ENCODE measurements at places on chromosomes 11 and 22. TPM values are rescaled to one million over a fixed set of nuclear protein-coding genes. Genes with fewer than 3 reads are reported as not detected.

DNA sequence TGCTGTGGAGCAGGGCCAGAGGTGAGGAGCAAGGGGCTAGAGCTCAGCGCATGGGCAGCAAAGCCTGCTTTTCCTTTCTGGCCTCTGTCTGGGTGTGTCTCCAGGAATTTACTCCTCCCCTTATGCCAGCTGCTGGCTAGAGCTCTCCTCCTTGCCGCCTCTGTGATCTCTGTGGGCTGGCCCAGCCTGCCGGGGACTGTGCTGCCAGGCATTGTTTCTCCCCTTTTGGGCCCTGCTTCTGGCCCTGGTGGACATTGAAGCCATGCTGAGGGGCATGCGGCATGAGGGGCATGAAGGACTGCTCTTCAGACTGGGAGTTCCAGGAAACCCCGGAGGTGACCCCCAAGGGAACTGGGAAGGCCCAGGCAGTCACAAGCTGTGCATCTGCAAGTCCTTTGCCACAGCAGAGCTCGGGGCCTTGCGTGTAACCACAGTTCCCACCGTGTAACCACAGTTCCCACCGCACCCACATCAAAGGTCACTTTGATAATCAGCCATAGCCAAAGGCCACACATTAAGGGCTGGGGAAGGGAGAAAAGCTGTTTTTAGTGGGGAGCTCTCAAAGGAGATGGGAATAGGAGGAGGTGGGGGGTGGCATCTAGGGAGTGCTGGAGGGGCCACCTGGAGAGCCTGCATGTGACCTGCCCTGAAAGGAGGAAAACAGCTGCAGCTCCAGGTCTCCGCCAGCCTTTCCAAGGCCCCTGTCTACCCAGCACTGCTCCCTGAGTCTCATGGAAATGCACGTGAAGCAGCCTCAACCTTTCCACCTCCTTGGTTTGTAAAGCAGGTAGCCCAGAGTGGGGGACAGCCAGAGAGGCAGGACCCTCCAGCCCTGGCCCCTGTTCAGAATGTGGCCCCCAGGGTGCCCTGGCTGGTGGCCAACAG is 62.3 kb downstream of the PPFIBP2 start:
- peaks cover 85% of the 10 kb centered on the region for H3K4me1 ChIP-seq
- H3K27ac ChIP-seq, result no peak overlapping the region
- H3K4me3 ChIP-seq, result peak overlapping the region; percentile 16

DNA sequence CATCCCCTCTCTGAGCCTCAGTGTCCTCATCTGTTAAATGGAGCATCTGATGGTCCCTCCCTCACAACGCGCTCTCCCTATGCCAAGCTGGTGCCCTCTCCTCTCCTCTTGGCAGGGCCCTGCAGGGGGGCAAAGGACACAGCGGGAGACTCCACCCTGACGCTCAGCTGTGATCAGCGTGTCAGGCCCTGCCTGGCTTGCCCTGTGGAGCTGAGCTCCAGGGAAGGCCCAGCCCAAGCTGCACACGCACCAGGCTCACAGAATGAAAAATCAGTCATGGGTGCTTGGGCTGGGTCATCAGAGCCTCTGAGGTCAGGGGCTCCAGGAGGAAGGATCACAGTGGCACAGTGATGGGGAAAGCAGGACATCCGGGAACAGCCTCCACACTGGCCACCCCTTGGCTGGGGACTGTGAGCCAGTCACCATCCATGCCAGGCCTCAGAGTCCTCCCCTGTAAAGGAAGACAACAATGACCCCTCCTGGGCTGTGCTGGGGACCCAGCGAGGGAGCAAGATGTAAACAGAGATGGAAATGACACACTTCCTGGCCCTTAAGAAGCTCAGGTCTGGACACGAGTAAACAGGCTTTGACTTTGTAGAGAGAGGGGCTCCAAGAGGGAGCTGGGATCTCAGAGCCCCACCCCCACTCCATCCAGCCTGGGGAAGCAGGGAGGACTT is 36.6 kb downstream of the RPL3 start:
- H3K4me3 ChIP-seq, result no peak overlapping the region
- H3K27me3 ChIP-seq, result no peaks in the 10 kb centered on the region
- DNase-seq, result no peak

DNA sequence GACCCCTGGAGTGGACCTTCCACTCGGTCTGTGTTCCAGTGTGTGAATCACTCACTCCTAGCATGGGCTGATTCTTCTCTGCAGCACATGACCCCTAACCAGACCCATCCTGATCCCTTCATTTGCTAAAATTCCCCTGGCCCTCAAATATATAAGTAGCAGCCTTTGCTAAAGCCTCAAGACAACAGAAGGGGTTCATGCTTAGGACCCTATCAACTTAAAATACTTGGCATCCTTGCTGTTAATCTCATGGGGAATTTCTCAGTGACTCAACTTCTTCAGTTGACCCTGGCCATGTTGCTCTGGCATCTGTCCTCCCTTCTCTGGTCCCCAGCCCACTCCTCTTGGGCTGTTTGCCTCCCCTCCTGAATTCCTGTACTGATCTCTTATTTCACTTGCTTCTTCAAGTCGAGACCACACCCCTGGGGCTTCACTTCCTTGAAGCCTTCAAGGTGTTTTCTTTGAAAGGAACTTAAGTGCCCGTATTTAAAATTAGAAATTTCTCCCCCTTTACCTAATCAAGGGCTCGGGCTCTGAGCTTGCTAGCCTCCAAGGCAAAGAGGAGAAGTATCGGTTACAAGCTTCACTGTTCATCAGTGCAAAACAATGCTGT is 23.6 kb downstream of the NNMT start:
- no peak overlapping the region for H3K4me3 ChIP-seq
- H3K27ac ChIP-seq, result no peak overlapping the region
- DNase-seq, result no peak
- H3K27me3 ChIP-seq, result no peaks in the 10 kb centered on the region
- peaks cover 22% of the 10 kb centered on the region for H3K4me1 ChIP-seq

DNA sequence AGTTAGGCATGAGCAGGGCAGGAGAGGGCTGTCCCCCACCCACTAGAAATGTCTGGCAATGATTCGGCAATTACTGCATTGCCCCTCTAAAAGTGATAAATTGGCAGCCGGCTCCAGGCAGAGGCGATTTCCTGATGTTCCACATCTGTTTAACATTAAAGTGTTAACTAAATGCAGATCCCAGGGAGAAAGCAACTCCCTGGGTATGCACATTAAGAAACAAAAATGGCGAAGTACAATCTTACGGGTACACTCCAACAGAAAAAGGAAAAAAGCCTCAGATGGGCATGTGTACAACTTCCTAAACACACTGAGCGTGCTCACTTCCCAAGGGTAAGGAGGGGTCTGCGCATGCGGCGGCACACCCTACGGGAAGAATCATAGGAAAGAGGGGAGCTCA is 314.4 kb downstream of the CASP12 start:
- no peak overlapping the region for H3K4me3 ChIP-seq
- no peaks in the 10 kb centered on the region for H3K27me3 ChIP-seq
- H3K27ac ChIP-seq, result no peak overlapping the region
- H3K4me1 ChIP-seq, result peaks cover 26% of the 10 kb centered on the region

DNA sequence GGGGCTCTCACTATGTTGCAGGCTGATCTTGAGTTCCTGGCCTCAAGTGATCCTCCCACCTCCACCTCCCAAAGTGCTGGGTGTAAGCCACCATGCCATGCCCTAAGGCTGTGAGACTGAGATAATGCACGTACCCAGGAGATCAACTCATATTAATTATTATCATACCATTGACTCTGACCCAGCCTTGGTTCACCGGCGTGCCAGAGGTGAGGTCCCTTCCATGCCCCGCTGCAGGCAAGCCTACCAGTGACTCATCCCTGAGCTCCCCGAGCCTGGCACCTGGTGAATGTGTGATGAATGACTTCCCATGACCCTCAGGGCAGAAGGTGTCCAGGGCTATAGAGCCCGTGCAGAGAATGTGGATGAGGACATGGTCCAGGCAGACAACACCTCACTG is 12.1 kb downstream of the GAL3ST1 start:
- H3K4me3 ChIP-seq, result no peak overlapping the region
- no peaks in the 10 kb centered on the region for H3K36me3 ChIP-seq
- no peaks in the 10 kb centered on the region for H3K27me3 ChIP-seq
- no peak overlapping the region for H3K27ac ChIP-seq
- H3K4me1 ChIP-seq, result peaks cover 22% of the 10 kb centered on the region

DNA sequence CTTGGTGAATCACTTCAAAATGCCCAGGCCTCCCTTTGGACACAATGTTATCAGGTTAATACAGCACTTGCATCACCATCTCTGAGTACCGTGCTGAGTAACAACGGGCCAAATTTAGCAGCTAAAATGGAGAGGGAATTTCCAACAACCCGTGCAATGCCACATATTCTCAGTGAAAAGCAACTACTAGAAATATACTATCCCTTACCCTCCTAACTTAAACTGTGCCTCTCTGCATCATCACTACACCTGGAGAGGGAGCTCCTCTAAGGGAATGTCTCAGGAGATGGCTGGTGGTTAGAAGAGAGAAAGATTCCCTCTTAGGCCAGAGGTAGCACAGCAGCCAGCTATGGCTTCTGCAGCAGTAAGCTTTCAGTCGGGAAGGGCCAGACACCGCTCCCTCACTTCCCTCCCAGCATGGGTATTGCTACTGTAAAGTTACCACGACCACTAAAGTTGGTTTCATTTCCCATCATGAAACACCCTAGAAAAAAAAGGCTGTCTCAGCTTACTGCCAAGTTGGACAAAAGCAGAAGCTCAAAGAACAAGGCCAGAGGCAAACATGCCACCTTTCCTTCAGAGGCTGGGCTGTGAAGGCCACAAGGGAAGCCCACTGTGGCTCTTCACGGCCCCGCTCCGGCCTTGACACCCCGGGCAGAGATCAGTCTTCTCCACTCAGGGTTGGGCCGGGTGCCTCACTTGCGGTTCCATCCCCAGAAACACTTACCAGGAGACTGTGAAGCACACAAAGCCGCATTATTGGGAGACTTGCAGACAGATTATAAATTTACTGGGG is 3.9 kb downstream of the MAML2 start:
- DNase-seq, result no peak
- peaks cover 49% of the 10 kb centered on the region for H3K36me3 ChIP-seq
- peak overlapping the region; percentile 70 for H3K27ac ChIP-seq
- H3K27me3 ChIP-seq, result no peaks in the 10 kb centered on the region

DNA sequence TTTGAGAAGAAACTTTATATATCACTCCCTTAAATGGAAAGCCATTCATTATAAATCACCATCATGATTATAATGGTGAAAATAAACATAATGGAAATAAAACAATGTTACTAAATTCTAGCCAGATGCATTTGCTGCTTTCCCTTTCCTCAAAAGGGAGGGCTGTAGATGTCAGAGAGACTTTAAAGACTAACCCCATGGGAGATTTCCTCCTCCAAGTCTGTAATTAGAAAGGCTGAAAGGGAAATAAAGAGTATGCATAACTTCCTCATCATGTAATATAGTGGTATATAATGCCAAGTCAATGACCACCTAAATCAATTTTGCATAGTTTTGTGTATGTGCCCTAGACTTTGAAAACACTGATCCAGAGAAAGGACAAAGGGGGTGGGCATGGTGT is 6.4 kb downstream of the CD6 start:
- H3K4me1 ChIP-seq, result no peaks in the 10 kb centered on the region
- H3K27me3 ChIP-seq, result peaks cover under 1% of the 10 kb centered on the region
- DNase-seq, result no peak
- H3K36me3 ChIP-seq, result peaks cover 1% of the 10 kb centered on the region

- no peaks in the 10 kb centered on the region for H3K27me3 ChIP-seq
- DNase-seq, result peak; percentile 65
- peaks cover 11% of the 10 kb centered on the region for H3K4me1 ChIP-seq
- peak within 1 kb of the TSS; percentile 96 for H3K27ac ChIP-seq
- H3K36me3 ChIP-seq, result peaks cover 22% of the 10 kb centered on the region
- peak within 1 kb of the TSS; percentile 89 for H3K4me3 ChIP-seq
These were observed at the start of gene PARVA for GRCh38 chr11:12377106-12377823. PARVA (plus strand) TSS chr11:12377571; CDS start chr11:12377648, 77 bp downstream.

DNA sequence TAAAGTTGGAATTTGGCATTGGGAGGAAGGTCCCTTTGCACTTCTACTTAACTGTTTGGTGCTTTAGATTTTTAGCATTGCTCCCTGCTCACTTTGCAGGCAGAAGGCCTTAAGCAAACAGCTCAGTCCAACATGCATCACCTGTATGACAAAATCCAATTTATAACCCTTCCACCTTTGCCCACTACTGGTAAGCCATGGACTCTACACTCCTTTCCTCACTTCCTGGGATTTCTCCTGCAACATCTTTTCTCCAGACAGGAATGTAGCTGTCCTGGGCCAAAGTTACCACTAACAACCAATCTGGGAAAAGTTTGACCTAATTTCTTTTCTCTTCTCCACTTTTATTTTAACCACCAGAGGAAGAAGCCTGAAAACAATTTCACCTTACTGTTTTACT is 1.8 kb upstream of the OR2D2 start:
- peaks cover 35% of the 10 kb centered on the region for H3K27me3 ChIP-seq
- H3K36me3 ChIP-seq, result no peaks in the 10 kb centered on the region
- H3K4me3 ChIP-seq, result no peak overlapping the region
- DNase-seq, result no peak
- H3K4me1 ChIP-seq, result no peaks in the 10 kb centered on the region
- H3K27ac ChIP-seq, result no peak overlapping the region

DNA sequence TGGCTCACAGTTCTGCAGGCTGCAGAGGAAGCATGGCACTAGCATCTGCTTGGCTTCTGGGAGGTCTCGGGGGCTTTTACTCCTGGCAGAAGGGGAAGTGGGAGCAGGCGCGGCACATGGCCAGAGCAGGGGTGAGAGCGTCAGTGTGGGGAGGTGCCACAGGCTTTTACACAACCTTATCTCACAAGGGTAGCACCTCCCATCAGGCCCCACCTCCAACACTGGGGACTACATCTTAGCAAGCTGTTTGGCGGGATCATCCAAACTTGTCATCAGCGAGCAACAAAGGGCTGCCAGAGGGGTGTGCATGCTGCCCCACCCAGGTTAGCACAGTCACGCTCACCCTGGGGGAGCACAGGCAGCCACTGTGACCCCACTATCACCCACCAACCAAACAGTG is 18.9 kb upstream of the YPEL1 start:
- H3K27me3 ChIP-seq, result no peaks in the 10 kb centered on the region
- H3K4me1 ChIP-seq, result peaks cover 7% of the 10 kb centered on the region
- no peak for DNase-seq
- H3K36me3 ChIP-seq, result peaks cover 25% of the 10 kb centered on the region
- no peak overlapping the region for H3K27ac ChIP-seq
- no peak overlapping the region for H3K4me3 ChIP-seq

OTOG gene
- 0.32 TPM for total RNA-seq

MUC5AC gene
- 145 TPM for total RNA-seq

ELFN2 gene
- 1.5 TPM for total RNA-seq

SLC7A4 gene
- 0.14 TPM for total RNA-seq

PHOX2A gene
- not detected for total RNA-seq
